K562 (cell line): ENCODE measurements at places on chromosomes 7 and 10. TPM values are rescaled to one million over a fixed set of nuclear protein-coding genes. Genes with fewer than 3 reads are reported as not detected.

- DNase-seq: no peak
These were observed 19.6 kb upstream of the SCIN start for GRCh38 chr7:12550956-12551355.

- no peak for DNase-seq
These were observed 242.3 kb downstream of the DYNC1I1 start for GRCh38 chr7:96014617-96015016.

DNA sequence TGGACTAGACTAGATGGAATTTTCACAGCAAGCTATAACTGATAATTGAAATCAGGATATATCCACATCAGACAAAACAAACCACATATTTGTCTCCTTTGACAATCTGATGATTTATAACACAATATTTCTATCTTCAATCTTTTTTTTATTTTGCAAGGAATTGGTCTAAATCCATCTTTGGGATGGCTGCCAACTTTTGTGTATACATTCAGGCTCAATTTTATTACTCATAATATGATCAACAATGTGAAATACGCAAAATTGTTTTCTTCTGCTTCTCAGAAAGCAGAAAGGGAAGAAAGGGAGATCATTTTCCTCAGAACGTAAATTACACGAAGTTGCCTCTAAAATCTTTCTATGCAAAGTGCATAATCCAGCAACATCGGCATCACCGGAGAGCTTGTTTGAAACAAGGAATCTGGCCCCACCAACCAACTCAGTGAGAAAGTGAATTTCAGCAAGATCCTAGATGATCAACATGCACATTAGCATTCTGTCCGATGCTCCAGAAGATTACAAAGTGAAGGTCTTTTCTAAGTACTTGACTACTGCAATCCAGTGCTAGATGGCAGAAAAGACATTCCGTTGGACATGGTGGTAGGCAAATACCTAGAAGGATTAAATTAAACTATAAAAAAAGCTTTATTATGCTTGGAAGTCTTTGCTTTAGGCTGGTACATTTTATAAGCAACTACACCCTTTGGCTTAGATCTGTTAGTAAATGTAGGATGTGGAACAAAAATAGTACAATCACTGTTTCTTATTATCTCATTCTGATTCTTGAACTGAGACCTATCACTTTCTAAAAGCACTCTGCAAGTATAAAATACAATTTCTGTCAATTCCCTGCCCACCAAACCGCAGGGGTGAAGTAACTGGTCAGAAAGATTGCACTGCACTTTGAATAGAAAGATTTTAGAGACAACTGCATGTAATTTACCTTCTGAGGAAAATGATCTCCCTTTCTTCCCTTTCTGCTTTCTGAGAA lies 126.4 kb upstream of the RSU1 start:
- no peak for DNase-seq

PSD gene
- 1.5 and 1.7 TPM in 2 replicates for total RNA-seq

- no peak for DNase-seq
These were observed 504.4 kb downstream of the TCERG1L start for GRCh38 chr10:130807096-130807495.

DNA sequence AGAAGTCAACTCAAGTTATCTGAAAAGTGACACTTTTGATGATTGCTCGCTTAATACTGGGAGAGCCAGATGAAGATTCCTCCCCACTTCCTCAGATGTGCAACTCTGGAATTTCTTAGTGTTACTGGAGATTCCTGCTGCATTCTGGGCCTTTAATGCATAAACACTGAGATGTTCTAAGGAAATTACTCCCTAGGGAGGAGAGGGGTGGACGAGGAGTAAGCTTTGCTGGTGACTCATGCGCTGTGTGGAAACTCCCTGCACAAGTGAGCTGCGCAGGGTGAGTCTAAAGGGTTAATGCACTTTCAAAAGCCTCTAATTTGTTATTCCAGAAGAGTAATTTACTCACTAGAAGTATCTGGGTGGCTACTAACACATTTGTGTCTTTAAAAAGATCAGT lies 46.3 kb downstream of the EGFR start:
- no peak for DNase-seq

DNA sequence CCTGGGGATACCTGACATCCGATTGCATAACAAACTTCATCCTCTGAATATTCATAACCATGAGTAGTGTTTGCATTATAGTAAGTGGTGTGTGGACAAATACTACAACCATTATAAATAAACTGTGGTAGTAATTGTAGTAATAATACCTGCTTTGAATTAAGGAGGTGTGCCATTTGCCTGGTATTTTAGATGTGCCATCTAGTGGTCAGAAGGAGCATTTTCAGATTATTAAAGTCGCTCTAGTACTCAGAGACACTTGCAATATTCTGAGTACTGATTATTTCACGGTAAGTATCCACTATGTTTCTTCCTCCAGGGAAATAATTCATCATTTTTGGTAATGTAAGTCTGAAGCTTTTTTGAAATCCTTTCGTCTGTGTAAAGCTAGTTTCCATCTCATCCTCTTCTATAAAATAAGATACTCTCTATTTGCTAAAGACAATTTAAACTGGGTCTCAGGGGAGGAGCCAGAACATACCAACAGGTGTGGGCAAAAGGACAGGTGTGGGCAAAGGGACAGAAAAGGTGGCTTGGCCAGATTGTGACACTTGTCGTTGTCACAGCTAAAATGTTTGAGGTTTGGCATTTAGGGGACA lies 115.3 kb upstream of the WDR11 start:
- peak; percentile 4 for DNase-seq

GRCh38 chr7:66099551-66100407 lies 14.9 kb upstream of the CRCP start:
- peak; percentile 50 for DNase-seq

DNA sequence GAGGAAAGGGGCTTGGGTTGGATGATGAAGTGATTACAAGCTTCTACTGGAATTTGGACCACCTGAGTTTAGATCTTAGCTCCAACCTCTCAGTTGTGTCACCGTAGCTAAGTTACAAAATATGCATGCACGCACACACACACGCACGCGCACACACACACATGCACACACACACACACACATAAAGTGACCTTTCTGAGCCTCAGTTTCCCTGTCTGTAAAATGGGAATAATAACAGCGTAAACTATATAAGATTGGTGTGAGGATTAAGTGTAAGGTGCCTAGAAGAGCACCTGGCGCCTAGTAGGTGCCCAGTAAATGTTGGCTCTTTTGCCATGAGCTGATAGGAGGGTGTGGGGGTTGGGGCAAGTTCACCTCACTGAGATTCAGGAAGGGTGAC lies 12.6 kb upstream of the AQP1 start:
- DNase-seq: no peak

GRCh38 chr7:929311-929711 lies 25.2 kb downstream of the ADAP1 start:
- no peak for DNase-seq

DNA sequence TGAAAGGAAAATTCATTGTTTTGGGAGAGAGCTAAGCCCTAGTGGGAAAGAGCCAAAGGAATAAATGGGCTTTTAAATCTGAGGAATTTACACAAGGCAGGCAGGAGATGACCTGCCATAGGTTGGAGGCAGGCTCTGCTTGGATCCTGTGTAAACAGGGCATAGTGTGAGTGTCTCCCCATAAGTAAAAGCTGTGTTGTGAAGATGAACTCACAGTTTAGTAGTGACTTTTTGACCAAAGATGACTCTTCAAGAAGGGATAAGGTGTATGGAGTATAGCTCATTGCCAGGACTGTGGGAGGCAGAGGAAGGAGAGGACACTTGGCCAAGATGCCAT lies 63.2 kb downstream of the KAT6B start:
- DNase-seq: no peak

- DNase-seq: no peak
These were observed 46.9 kb downstream of the CDK14 start for GRCh38 chr7:90642978-90643377.

ZNF25 gene
- 1.2 and 1.6 TPM in 2 replicates for total RNA-seq

DNA sequence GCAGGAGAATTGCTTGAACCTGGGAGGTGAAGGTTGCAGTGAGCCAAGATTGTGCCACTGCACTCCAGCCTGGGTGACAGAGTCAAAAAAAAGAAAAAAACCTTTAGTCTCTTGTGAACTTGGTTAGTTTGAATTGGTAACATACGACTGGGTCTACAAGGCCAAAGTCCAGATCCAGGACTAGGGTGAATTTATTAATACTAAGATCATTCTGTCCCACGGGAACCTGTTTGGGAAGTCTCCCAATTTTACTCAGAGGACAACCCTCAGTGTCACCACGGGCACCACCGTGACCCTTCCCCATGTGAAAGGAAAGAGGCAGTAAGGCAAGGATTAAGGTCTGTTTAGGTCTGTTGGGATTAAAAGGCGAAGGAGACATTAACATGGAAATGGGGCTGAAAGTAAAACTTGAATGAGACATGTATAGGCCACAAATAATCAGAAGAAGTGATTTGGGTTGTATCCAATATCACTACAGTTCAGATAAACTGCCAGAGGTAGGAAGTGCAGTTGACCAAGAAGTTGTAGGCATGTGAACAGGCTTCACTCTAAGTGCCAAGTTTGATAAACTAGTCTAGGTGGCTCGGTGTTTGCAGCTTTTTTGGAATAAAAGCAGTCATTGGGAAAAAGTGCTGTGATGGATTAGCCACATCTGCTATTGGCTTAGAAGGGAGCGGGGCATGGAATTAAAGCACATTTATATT lies 30.7 kb downstream of the MYOF start:
- no peak for DNase-seq

DNA sequence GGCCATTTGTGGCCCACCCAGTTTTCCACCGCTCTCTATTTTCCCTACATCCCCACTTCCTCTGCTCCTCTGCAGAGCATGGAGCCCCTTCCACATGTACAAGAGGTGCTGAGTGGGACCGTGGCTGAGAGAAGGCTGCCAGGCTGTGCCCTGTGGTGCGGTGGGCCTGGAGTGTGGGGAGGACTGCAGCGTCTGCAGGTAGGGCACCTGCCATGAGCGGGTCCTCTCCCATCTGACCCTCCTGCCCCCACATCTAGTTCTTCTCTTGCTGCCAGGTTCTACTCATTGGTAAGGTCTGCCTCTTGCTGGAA lies 145.6 kb upstream of the FAM20C start:
- no peak for DNase-seq

GRCh38 chr10:131725581-131726069 lies 175.2 kb upstream of the PPP2R2D start:
- no peak for DNase-seq

ITIH2 gene
- total RNA-seq: 0.66 and 1.1 TPM in 2 replicates

MYL10 gene
- not detected in 2 replicates for total RNA-seq

ATOH7 gene
- total RNA-seq: not detected in 2 replicates

TUBAL3 gene
- 6.3 and 6.8 TPM in 2 replicates for total RNA-seq

DNA sequence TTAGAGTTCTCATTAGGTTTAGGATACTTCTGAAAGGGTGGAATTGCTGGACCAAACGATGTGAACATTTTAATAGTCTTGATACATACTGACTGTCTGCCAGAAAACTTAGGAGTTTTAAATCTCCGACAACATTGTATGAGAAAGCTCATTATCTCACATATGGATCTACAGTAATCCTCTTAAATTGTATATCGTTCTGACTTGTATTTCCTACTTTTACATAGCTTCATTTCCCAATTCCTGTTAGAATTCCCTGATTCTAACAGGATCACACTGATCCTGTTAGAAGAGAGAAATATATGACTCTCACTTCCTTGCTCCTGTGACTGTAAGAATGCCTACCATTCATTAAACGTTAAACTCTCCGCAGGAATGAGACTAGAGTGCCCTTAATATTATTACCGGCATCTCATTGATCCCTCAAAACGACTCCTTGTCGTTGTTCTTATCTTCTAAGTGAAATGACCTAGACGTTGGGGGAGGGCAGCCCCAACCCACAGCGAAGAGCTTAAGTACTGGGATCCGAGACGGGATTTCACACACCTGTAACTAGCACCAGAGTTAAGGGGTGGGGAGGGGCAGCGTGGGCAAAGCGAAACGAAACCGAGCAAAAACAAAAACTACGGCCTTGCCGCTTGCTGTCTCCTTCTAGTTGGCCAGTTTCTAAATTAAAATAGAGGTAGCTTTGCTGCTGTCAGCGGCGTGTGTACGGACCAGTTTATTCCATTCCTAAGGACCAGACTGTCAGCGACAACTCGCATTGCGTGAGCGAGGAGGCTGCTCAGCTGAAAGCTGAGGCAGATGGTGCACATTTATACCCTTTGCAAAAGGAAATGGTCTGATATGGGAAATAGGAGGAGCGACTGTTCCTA lies 678 bp upstream of the TMEM106B start:
- DNase-seq: no peak

DNA sequence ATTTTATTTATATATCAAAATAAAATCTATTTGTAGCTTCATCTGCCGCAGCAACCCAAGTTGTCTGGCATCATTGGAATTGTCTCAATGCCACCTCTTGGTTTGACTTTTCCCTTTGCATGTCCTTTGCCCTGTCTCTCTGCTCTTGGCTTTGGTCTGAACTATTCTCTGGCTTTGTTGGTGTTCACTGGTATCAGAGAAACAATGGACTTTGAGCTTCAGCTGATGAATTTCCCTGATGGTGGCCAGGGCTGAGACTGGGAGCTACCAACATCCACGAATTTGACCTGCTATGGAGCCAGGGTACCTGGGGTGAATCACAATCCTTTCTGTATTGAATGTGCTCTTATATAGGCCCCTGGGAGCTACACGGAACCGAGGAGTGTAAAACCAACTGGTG lies 311.7 kb upstream of the KIAA1217 start:
- no peak for DNase-seq

- DNase-seq: no peak
These were observed 76.4 kb upstream of the CCNY start for GRCh38 chr10:35259769-35260397.

DNA sequence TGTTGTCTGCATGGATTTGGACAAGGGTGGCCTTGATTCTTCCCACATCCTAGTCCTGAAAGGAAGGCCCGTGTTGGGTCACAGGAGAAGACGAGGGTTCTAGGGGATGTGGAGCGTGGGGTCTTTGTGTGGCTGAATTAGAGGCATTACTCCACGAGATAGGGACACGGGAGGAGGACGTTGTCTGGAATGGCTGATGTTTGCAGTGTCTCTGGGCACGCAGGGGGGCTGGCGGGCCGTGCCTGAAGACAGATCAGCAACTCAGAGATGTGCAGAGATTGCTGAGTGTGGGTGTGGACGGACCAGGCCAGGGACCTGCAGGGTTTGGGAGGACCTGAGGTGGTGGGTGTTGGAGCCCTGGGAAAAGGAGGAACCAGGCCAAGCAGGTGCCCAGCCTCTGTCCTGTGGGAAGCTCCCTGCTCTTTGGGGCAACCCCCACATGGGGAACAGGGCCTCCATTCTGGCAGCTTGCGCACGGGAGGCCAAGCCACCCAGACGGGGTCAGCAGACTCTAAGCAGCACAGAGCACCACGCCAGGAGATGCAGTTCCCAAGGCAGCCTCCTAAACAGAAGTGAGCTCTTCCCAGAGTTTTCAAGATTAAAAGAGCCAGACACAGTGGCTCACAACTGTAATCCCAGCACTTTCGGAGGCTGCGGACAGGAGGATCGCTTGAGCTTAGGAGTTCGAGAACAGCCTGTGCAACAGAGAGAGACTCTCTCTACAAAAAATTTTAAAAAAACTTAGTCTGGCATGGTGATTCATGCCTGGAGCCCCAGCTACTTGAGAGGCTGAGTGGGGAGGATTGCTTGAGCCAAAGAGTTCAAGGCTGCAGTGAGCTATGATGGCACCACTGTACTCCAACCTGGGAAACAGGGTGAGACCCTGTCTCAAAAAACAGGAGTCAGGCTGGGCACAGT lies 71.0 kb upstream of the GTF2I start:
- DNase-seq: no peak
